ENCODE measurements at places on chromosomes 1 and 21.

DNA sequence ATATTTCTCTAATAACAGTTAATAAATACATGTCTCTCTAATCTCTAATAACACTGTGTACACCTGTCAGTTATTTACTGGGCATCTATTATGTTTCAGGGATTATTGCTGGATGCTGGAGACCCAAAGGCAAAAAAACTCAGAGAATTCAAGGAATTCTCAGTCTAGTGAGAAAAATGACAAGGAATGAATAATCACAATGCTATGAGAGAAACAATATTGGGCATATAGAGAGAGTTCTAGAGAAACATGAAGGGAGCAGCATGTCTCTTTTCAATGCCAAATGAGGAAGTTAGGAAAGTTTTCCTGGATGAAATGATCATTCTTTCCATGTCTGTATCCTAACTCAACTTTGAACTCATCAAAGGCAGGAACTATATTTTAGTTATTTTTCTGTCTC lies 82.8 kb downstream of the TNFSF18 start:
- DNase-seq: no peak

DNA sequence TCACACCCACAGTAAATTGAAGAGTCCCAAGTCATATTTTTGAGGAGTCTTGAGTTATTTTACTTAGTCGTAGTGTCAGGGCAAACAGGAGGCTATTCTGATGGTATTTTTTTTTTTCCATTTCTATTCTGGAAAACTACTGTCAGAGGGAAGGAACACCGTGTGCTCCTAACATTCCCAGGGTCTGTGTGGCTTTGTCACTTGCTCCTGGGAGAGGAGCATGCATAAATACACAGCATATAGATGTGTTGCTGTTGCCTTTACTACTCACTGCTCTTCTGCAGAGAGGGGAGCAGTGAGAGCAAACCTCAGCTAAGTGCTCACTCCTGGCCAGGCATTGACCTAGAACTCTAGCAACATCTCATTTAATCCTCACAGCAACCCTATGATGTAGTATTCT lies 45.8 kb downstream of the COLGALT2 start:
- no peak for DNase-seq

DNA sequence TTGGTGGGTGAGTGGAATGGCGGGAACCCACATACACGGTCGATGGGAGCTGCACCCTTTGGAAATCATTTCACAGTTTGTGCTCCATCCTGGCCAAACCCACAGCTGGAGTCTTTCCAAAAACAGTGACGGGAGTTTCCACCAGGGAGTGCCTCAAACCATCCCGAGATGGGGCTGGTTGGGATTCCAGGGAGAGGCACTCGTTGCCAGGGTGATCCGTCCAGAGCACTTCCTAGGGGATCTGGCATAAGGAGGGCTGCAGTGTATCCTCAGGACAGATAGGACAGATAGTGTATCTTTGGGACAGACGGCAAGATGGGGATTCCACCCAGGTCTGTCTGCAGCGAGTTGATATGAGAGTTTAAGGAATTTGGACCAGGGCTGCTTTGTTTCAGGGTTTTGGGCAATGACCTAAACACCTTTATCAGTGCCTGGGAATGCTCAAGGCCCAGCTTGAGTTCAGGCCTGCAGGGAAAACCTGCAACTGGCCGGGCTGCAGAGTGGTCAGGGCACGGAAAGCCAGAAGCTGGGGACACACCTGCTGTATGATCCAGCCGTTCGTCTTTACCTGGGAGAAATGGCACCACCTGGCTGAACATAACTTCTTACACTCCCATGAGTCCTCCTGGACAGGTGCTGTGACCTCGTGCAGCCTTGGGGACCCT lies 3.4 kb upstream of the POFUT2 start:
- no peak for DNase-seq

DNA sequence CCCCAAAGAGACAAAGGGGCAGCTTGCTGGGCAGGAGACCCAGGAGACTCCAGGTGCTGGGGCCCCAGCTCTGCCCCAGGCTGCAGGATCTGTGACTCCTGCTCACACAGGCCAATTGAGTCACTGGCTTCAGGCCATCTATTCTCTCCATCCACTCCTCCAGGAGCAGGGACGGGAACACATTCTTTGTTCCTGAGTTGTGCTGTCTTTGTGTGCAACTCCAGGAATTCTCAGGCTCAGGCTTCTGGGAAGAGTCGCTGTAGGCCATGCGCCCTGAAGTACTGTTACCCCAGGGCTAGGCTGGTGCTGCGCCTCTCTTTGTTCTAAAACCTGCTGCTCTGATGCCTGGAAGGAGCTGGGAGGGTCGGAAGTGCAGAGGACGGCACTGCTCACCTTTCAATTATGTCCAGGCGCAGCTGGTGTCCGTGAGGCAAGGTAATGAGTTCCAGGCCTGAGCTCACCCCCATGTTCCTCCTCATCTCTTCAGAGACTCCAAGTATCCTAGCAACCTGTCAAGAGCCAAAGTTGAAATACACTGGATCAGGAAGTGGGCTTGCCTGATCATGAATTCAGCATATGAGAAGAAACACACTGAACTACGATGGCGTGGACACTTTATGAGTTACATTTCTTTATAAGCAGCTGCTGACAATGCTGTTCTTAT lies 105.9 kb downstream of the BCAR3 start:
- no peak for DNase-seq

- DNase-seq: no peak
Measured at GRCh38 chr1:8203056-8203455, 114.9 kb upstream of the SLC45A1 start.

DNA sequence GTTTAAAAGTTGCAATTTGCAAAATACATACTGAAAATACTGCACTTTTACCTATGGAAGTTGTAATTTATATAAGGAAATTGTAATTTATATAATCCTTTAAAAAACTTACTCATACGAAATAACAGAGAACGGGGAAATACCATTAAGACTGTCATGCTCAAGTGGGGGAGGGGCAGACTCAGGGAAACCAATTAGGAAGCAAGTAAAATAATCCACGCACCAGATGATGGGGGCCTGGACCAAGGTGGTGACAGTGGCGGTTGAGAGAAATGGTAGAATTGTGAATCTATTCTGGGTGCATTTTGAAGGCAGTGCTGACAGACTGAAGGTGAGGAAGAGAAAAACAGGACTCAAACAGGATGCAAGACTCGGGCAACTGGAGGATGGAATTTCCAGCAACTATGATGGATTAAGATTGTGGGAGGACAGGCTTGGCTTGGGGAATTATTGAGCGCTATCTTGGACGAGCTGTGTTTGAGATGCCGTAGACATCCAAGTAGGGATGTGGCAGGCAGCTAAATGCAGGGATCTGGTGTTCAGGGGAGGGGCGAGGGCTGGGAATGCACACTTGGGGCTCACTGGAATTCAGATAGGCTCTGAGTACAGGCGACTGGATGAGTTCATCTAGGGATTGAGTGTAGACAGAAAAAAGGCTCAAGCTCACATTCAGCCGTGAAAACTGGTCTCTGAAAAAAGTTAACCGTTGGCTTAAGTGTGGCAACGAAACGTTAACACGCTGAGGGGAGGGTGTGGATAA lies 977 bp downstream of the LCA5L start:
- no peak for DNase-seq

Measured in naive thymus-derived CD4-positive, alpha-beta T cell (primary cell).